ENCODE measurements at places on chromosomes 3 and 15.

- peak; percentile 75 for DNase-seq
Observed at GRCh38 chr3:15858547-15859506, 61.0 kb upstream of the ANKRD28 start.

GRCh38 chr3:123764647-123765046, 119.5 kb downstream of the MYLK start:
- no peak for DNase-seq

- no peak for DNase-seq
Observed at GRCh38 chr3:192914848-192915247, 2.8 kb downstream of the MB21D2 start.

DNA sequence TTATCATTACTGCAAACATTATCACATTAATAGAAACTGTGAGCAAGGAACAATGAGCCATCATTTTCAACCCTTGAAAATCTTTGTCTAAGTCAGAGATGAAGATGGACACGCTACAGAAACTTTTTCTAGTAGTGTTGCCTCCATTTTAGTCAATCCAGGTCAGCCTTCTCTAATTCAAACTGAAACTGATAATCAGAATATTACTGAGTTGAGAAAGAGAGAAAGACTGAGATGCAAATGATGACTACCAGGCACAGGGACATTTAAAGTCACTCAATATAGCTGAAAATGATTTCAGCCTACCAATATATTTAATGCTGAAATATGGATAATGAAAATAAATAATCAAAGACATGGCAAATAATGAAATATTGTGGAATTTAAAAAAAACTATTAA, 261.4 kb downstream of the GBE1 start:
- no peak for DNase-seq

DNA sequence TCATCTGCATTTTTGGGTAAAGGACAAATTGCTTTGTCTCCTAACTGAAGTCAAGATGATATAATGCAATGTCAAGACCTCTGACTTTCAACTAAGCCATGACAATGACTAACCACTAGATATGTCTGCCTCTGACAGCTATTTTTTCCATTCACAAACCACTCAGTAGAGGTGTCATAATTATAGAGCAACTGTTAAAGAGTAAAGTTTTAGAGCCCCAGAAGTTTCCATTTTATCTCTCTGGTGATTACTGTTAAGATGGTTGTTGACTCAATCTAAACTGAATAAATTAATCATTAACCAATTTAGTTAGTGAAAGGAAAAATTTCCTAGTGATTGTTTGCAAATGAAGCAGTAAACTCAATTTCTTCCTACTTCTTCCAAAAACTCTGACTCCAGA, 779.9 kb downstream of the GRM7 start:
- DNase-seq: no peak

DNA sequence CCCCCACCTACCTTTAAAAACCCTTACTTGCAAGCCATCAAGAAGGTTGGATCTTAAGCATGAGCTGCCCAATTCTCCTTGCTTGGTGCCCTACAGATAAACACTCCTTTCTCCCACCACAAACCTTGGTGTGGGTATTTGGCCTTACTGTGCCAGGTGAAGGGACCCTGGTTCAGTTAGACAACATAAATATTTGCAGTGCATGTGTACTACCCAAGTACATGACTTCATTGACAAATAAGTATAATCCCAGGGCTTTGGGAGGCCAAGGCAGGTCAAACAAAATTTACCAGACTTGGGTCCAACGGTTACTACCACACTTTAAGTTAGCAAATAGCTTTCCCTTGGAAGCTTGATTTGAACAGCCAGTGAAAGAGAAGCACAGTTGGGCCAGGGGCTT, 9.3 kb upstream of the CNOT10 start:
- no peak for DNase-seq

- no peak for DNase-seq
Observed at GRCh38 chr3:2061360-2061759, 37.3 kb upstream of the CNTN4 start.

- DNase-seq: no peak
Observed at GRCh38 chr15:92719021-92719420, 63.4 kb upstream of the FAM174B start.

All from trophoblast cell (in vitro differentiated cells and primary cell).